Activated T-cell treated with anti-CD3 and anti-CD28 coated beads, Interleukin-2, amount 50 U/mL, for 4 hours (primary cell): ENCODE measurements at places on chromosomes 11 and 22. TPM values are rescaled to one million over a fixed set of nuclear protein-coding genes. Genes with fewer than 3 reads are reported as not detected.

DNA sequence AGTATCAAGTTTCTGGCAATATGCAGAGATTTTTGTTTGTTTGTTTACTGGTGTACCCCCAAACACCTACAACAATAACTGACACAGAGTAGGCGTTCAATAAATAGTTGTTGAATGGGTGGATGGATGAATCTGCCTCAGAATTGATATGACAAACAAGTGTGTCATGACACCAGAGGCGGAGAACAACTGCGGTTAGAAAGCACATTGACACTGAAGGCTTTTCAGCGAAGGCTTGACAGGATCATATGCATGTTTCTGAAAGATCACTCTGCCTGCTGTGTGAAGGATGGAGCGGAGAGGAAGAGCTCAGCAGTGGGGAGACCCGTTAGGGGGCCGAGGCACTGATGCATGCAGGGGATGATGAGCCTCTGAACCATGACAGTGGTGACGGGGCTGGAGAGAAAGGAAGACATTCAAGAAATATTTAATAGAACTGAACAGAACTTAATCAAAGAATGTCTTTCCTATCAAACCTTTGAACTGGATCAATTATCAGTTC, 108.5 kb upstream of the USP47 start:
- no peak for DNase-seq

- DNase-seq: peak; percentile 56
Observed at GRCh38 chr11:63768237-63769041, at the start of gene ZFTA. Gene ZFTA, minus strand, starts transcription at chr11:63768775. Its CDS starts 153 bp downstream, at chr11:63768622.

- DNase-seq: no peak
Observed at GRCh38 chr11:78355309-78355705, 62.3 kb downstream of the GAB2 start.

DNA sequence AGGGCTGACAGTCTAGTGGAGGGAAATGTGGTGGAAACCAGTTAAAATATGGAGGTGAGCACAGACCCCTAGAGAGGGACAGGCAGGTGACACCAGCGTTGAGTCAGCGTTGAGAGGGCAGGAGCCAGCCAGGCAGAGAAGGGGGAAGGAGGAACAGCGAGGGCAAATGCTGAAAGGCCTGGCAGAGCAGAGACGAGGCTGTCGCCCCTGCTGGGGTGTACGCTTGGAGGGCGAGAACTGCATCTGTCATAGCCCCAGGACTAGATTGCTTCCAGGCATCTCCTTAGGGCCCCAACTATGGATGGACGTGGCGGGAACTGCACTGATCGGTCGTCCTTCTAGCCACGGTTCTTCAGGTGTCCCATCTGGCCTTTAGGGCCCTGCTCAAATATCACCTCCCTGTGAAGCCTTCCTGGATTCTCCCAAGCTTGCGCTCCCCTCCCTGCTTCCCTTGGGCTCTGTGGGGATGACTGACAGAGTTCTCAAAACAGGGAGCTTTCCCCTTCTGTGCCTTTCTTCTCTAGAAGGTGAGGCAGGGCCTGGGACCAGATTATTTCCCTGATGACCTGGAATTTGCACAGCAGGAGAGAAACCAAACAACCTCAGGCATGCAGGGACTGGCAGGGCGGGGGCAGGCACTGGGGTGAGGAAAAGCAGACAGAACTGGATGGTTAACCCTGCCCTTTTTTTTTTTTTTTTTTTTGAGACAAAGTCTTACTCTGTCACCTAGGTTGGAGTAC, 11.1 kb downstream of the SYNGR1 start:
- DNase-seq: no peak

DNA sequence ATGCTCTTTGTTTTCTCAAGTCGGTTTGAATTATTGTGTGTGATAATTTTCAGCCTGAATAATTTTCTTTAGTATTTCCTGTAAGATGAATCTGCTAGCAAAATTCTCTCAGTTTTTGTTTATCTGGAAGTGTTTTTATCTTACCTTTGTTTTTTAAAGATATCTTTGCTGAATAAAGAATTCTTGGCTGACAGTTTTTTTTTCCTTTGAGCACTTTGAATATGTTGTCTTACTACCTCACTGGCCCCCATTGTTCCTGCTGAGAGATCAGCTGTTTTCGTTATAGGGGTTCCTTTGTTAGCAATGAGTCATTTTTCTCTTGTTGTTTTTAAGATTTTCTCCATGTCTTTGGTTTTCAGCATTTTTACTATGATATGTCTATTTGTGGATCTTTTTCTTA, 63.0 kb downstream of the HORMAD2 start:
- DNase-seq: no peak

GRCh38 chr11:67464411-67465188, 4.5 kb downstream of the TMEM134 start:
- peak; percentile 87 for DNase-seq

DNA sequence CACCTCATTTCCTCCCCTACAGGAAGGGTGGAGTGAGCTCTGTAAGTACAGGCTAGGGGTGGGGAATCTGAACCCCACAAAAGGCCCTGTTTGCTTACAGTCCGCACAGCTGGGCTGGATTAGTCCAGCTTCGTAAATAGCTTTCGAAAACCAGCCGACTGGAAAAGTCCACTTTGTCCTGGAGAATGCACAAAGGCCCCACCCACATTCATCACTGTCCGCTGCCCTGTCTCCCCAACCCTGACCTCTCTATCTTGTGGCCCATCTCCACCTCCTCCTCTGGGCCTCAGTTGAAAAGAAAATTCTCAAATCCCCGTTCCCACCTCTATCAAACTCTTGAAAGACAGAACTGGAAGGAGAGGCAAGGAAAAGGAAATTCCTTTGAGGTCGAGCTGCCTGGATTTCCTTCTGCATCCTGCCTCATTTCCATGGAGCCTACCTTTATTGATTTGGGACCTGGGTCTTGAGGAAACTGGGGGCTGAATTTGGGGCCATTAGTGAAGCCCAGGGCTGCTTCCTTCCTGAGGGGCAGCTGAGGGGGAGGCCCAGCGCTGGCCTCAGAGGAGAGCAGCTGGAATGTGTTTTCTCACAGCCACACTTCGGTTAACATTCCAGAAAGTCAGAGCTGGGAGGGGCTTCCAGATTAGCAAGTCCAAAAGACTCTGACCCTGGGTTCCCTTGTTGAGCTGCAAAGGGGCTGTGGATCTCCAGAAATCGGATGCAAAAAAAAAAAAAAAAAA, 147.6 kb downstream of the FBXO7 start:
- DNase-seq: no peak

DNA sequence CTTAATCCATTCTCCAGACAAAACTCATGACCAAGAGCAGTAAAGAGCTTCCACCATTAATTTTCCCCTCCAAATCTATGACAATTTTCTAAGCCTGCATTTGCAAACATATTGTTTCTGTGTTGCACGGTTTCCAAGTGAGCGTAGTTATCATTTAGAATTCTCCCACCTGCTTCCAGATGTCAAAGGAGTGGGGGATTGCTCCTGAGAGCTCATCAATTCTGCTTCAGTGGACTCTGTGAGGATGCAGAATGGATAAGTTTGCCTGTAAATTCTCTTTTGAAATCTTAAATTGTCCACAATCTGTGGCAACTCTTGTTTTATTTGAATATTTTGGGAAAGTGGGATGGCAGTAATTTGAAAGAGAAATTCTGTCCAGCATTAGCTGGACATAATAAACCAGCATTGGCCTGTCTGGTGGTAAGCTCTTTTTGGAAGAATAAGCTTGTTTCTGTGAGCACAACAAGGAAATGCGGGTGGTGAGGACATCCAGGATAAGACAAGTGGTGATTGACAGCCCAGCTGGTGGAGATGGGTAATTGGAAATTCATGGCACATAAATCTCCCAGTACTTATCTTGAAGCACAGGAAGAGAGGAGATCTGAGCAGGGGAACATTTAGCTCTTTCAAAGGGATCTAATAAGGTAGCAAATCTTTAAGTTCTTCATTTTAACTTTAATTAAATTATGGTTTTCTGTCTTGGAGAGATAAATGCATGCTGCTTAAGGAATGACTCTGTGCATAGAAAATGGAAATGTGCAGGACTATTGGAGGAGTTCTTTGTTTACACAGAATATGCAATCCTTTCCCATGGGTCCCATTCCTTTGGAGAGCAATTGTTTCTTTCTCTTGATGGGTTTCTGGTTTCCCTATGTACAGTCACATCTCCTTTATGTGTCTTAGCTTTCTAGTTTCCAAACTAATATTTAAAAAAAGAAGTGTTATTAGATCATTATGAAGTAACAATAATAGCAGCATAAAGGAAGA, 73.2 kb downstream of the FAT3 start:
- no peak for DNase-seq

DNA sequence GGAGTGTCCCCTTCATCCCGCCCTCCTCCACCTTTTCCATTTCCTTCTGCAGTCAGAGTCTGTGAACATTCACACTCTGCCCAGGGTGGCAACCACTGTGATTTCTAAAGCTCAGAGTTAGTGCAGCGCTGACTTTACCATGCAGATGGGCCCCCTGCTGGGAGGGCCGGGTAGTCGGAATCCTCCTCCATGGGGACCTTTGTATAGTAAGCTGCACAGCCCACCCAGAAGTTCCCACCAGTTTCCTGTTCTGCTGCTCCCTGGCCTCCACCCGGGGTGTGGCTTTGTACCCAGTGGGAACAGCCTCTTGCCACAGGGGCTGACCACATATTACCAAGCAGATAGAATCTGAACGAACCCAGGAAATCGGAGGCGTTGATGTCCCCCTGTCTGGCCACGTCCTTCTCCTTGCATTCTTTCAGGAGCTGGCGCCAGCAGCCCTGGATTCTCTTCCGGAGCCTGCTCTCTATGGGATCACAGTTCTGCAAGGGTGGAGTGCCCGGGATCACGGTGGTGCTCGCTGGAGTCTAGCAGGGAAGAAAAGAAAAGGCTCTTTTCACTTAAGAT, 125.3 kb downstream of the MPPED1 start:
- no peak for DNase-seq

- no peak for DNase-seq
Observed at GRCh38 chr22:19492504-19493174, 12.9 kb downstream of the CDC45 start.

DNA sequence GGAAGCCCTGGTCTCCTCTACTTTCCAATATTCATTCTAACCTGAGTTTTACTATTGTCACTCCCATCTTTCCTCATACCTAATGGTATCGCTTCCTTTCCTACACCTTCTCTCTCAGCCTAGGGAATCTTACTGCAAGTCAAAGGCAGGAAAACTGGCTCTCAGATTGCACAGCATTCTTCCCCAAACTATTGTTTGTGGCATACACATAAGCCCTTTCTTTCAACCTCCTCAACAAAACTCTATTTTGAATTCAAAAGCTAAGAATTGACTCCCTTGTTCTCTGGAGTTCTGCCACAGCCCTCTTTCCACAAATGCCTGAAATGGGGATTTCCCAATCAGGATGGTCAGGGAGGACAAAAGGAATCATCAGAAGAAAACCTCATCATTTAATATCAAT, 181.5 kb downstream of the FAM76B start:
- DNase-seq: no peak

DNA sequence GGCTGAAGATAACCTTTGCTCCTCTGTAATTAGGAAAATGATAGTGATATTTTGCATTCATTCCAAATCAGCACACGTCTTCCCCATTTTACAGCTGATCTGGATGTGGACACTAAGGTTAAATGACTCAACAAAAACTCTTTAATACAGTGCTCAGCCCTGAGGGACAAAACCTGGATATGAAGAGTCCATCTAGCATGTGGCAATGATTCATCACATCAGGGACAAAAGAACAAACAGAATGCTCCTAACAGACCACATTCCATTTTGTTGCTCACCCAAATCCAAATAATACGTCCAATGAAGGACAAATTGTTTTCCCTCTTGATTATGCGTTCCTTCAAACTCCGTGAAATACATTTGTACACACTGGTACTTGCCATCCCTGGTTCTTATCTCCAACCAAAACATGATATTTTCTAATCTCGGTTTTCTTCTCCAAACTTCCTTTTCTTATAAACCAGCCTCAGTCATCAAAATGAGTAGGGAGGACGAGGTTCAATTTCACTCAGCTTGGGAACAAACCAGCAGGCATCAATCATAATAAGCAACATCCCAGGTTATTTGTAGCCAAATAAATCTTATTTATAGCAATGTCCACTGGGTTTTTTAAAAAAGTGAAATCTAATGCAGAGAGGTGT, 53.7 kb upstream of the MTMR2 start:
- DNase-seq: no peak

DNA sequence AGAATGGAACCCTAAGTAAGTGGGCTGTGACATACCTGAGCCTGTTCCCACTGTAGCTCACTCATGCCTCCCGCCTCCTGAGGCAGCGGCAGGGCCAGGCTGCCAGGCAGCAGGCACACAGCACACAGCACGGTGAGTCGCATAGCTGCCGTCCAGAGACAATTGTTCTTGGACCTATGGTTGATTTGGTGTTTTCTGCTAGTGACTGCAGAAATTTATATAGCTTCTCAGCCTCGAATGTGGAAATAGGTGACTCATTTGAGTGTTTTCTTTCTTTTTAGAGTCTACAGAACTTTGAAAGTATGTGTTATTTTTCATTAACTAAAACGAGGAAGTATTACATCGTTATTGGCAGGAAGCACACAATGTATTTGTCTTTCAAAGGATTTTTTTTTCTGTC, at the start of gene MMP7:
TSS of gene MMP7 (minus strand) at position 190 of the 400 bp plus-strand sequence. CDS start at position 143, 47 bp downstream.
- no peak for DNase-seq

DNA sequence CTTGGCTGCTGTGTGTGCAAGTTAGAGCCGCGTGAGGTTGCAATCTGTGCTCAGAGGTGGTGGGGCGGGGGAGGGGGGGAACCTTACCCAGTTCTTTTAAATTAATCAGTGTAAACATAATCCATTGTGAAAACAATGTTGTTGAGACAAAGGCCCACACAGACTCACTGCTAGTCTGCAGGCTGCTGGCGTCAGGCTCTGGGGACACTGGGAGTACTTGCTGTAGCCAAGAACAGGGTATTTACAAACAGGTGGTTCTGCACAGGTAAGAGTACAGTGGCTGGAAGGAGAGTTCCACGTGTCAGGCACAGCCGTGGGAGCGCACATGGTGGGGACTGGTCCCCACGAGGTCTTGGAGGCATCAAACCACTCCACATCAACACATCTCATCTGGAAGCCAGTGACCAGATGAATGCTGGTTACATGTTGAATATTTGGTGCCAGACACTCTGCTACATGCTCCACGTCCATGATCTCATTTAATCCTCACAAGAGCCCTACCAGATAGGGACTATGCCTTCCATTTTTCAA, 27.4 kb downstream of the SCUBE1 start:
- no peak for DNase-seq

- no peak for DNase-seq
Observed at GRCh38 chr11:44316659-44317240, 6.8 kb upstream of the ALX4 start.

OR4X1 gene
- not detected for total RNA-seq

RIBC2 gene
- 3.7 TPM for total RNA-seq

BACE1-AS gene
- 3.3 TPM for total RNA-seq

SHANK3 gene
- total RNA-seq: 0.08 TPM

GPR83 gene
- total RNA-seq: 0.05 TPM

TYMP gene
- total RNA-seq: 66.1 TPM

KCNJ1 gene
- not detected for total RNA-seq

POLR2L gene
- total RNA-seq: 174 TPM

SYNGR1 gene
- total RNA-seq: 1.2 TPM
